Activated T-cell treated with anti-CD3 and anti-CD28 coated beads, Interleukin-2, amount 50 U/mL, for 48 hours (primary cell): ENCODE measurements at places on chromosomes 1 and 21.

- DNase-seq: no peak
Measured at GRCh38 chr1:31666263-31666963, 21.7 kb upstream of the PEF1 start.

- no peak for DNase-seq
Measured at GRCh38 chr21:37447288-37447936, 80.8 kb downstream of the DYRK1A start.

DNA sequence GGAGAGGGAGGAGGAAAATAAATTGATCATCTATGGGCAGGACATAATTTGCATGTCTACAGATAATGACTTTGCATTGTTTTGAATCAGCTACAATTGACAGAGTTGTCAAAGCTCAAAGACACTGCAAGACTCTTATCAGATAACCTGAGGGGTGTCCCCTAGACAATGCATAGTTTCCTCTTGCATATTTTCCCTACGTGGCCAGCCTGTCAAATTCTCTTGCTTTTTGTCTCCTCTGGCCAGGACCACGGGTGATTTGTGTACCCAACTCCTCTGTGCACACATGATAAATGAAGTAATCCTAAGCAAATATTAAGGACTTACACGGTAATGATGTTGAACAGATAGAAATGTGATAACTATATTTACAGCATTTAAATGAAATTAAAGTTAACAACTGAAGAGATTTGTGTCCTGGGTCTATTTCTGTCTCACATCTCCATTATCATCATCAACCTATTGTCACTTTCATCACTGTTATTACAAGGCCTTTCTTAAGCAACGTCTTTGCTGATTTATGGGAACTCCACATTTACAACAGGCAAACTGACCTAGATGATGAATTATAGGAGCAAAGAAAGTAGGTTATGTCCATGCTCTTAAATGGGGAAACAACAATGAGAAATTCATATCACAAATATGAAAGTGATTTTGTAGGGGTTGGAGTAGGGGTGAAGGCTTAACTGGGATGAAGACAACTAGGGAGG is 18.8 kb downstream of the BATF3 start:
- no peak for DNase-seq

DNA sequence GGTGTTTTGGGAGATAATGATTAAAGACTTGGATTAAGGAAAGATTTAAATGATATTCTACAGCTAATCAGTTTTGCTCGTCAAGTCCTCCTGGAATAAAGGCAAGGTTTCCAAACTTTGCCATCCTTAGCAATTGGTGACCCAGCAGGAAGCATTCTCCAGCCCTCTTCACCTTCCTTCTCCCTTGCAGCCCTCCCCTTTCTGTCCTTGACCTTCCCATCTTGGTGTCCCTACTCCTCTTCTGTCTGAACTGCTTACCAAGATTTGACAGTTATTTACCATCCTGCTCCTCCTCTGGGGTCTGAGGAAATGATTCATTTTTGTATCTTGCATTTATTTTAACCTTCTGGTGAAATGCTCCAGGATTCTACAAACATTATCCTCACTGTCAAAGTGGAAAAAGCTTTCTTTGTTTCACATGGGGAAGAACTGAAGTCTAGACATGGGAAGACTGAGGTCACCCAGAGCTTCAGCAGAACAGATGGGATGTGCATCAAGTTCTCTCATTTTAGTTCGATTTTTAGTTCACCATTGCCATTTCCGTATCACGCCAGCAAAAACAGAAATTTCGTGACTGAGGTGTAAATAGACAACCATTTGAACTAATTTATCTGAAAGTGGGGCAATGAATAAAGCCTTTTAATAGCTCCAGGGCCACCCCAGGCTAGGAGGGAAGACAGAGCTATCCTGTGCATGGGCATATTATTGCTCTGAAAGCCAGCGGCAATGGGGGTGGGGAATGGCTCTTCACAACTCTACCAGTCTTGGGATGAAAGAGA is 504.4 kb upstream of the PLXNA2 start:
- DNase-seq: no peak

GRCh38 chr1:43786960-43787359 is 79.6 kb downstream of the ST3GAL3 start:
- DNase-seq: no peak
